Substantia nigra (tissue), 51 donors: ENCODE measurements at places on chromosomes 3 and 15.

DNA sequence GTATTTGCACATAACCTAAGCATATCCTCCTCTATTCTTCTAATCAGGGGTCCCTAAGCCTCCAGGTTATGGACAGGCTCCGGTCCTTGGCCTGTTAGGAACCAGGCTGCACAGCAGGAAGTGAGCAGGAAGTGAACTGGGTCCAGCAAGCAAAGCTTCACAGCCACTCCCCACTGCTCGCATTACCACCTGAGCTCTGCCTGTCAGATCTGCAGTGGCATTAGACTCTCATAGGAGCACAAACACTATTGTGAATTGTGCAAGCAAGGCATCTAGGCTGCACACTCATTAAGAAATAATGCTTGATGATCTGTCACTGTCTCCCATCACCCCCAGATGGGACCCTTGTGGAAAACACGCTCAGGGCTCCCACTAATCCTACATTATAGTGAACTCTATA lies 9.8 kb downstream of the MSL2 start:
- DNase-seq: no peak

DNA sequence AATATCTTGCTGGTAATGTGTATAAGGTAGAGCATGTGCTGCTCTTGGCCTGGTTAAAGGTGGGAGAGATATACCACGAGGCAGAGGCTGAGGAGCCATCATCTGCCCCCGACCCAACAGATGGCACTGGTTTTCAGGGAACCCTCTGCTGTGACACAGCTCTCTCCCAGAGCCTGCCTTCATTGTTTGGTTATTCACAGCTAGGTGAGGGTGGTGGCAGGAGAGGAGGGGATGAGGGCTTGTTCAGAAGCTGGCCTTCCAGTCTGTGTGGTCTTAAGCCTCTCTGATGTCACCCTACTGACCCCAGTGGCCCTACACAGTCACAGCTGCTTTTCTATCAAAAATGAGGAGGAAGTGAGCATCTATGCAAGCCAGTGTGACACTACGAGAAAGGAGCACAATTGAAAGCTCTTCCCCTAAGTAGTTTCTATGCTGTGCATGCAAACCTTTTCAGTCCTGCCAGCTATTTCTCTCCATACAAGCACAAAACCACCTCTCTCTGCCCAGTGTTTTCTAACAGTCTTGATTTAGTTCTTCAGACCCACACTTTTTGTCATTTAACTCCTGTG lies 258.4 kb upstream of the AGTR1 start:
- no peak for DNase-seq

DNA sequence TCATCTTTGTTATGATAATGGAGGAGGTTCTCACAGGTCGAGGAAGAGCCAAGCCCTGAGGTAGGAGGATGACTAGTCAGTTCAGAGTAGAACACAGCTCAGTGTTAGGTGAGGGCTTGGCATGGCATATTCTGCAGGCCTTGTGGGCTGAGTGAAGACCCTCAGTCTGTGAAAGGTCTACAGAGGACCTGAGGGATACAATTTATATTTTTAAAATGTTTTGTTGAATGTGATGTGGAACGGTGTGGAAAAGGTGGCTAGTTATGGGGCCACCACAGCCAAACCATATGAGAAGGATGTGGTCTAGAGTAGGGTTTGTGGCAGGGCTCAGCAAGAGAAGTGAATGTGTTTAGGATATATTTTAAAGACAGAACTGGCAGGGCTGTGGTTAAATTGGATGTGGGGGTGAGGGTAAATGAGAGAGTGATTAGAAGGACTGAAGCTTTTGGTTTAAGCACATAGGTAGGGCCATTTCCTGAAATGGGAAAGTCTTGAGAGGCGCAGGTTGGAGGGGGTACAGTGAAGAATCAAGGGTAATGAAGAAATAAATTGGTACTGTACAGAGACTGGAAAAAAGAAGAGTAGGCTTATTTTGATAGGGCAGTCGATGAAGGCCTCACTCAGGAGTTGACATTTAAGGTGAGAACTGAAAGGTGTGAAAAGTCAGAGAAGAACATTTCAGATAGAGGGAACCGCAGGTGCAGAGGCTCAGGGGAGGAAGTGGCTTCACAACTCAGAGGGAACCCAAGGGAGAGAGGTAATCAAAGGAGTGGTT lies 60.5 kb downstream of the SPTSSB start:
- DNase-seq: no peak

DNA sequence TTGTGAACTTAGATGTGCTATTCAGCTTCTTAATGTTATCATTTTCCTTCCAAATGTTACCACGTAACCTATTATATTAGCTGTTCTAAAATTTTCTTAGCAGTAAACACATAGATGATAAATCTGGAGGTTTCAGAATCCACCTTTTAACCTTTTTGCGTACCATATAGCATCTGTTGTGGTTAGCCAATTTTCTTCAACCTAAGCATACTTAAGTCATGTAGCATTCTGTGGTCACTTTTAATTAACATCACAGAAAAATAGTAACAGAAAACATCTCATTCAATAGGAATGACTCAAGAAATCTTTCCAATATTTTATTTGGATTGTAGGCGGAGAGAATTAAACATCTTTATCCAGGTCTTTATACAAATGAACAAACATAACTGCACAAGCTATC lies 1465.3 kb upstream of the GBE1 start:
- no peak for DNase-seq

DNA sequence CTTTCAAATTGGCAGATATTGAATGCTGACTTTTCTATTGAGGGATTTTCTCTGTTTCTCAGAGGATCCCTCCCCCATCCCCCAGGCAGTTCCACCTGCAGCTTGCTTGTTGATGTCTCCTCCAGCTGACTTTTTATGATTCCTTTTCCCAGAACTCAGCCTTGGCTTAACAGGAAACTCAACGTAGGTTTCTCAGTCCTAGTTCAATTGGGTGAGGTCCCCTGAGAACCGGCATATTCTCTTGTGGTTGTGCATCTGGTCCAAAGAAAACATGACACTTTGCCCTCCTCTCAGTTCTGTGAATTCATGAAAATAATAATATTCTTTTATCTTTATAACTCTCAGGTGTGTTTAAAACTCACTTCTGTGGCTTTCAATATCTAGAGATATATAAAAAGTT lies 1222.1 kb downstream of the OTOL1 start:
- no peak for DNase-seq

DNA sequence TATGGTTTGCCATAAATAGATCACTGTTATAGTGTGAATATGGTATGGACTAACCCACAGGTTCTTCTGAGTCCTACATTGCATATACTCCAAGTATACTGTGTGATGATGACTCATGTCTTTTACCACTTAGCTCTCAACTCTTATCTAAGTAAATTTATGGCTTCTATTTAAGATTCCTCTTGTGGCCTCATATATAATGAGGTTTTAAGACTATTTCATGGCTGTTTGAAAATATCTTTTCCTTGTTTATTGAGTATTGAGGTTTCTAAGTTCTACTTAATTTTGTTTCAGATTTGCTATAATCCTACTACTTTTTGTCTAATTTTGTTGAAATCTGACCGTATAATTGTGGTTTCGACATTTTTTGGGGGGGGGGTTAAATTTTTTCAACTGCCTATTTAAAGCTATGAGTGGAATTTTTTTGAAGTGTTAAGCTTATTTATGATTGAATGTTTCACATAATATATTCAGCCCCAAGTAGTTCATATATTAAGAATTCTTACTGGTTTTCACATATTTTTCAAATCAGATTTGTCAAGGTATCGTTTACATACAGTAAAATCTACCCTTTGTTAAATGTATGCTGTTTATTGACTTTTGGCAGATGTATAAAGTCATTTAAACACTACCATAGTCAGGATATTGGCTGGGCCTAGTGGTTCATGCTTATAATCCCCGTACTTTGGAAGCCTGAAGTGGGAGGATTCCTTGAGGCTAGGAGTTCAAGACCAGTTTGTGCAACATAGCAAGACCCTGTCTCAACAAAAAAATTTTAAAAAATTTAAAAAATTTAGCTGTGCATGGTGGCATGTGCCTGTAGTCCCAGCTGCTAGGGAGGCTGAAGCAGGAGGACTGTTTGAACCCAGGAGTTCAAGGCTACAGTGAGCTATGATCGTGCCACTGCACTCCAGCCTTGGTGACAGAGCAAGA lies 11.7 kb downstream of the SLC25A36 start:
- no peak for DNase-seq

GRCh38 chr3:154356009-154356408 lies 31.7 kb upstream of the DHX36 start:
- no peak for DNase-seq

DNA sequence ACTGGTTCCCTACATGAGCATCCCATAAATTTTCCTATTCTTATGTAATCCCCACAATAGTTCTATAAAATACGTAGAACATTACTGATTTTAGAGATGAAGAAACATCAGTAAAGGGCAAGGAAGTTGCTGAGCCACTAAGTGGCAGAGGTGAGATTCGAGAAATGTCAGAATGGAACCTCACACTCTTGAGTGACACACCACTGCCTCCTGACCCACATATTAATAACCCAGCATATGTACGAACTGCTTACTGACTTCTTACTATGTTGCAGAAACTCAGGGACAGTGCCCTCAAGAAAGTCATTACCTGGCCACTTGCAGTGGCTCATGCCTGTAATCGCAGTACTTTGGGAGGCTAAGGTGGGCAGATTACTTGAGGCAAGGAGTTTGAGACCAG lies 1022.4 kb downstream of the FHIT start:
- DNase-seq: no peak

DNA sequence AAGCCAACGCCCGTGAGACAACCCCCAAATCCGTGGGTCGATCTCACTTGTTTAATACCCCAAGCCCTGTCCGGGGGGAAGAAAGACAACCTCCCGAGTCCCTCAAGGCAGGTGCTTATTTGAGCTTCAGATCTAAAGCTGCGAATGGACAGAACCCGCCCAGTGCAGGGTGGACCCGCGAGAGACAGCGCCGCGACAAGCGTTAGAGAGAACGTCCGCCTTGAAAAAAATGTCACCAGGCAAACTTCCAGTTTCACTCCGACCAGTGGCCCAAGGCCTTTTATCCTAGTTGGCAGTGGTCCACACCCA lies 740 bp upstream of the OXSR1 start:
- no peak for DNase-seq

DNA sequence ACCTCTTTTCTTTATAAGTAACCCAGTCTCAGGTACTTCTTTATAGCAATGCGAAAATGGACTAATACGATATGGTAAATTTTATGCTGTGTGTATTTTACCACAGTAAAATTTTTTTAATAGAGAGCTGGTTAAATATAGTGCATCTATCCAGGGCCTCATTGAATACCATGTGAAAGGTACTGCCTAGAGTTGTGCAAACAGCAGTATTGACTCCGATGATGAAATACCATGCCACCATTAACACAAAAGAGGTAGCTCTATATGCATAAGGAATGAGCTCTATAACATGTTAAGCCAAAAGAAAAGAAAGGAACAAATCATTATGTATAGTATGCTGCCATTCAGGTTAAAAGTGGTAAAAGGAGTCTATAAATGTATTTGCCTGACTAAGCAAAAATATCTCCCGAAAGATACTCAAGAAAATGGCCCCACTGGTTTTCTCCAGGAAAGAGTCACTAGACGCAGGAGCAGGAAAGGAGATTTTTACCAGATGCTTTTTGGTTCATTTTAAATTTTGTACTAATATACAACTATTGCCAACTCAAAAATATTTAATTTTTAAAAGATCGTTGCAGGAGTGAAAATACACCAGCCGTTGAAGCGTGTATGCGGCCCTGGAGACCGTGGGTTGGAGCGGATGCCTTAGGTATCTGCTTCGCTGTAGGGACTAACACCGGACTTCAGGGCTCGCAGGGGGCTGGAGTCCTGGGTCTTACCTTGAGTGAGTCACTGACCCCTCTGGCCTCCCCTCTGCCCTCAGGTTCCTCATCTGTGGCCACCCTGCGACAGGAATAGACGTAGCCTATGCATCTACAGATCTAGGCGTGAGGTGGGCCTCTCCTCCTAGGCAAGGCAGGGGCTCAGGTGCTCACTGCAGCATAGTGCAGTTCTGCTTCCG lies 120.1 kb downstream of the CHSY1 start:
- DNase-seq: no peak

DNA sequence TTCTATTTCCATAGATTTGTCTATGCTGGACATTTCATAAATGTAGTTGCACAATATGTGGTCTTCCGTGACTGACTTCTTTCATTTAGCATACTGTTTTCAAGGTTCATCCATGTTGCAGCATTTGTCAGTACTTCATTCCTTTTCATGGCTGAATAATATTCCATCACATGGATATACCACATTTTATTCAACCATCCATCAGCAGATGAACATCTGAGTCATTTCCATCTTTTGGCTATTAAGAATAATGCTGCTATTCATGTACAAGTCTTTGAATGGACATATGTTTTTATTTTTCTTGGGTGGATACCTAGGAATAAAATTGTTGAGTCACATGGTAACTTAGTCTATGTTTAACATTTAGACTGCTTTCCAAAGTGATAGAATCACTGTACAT lies 99.3 kb upstream of the RAD18 start:
- DNase-seq: no peak

GRCh38 chr15:91889111-91889815 lies 35.8 kb downstream of the SLCO3A1 start:
- DNase-seq: no peak

GRCh38 chr15:61685971-61686370 lies 374.3 kb downstream of the VPS13C start:
- DNase-seq: no peak

DNA sequence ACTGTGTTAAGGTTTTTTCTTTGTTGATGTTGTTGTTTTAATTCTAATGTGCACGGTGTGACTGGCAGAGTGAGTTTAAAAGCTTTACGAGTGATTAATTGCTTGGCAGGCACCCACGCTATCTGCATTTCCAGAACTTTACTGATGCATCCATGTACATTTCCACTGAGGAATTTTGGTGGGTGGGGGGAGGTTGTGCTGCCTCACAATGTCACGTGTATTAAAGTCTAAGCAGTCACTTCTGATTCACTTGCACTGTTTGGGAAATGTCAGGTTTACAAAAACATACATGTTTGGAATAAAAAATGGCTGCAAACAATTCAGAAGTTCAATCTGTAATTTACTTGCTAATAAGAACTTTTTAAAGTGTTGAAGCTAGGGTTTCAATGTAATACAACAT lies 38.5 kb upstream of the CTDSPL start:
- DNase-seq: no peak
